ENCODE measurements at places on chromosomes 4 and X.

- DNase-seq: no peak
Measured at GRCh38 chr4:1003271-1004070, 8.0 kb upstream of the FGFRL1 start.

DNA sequence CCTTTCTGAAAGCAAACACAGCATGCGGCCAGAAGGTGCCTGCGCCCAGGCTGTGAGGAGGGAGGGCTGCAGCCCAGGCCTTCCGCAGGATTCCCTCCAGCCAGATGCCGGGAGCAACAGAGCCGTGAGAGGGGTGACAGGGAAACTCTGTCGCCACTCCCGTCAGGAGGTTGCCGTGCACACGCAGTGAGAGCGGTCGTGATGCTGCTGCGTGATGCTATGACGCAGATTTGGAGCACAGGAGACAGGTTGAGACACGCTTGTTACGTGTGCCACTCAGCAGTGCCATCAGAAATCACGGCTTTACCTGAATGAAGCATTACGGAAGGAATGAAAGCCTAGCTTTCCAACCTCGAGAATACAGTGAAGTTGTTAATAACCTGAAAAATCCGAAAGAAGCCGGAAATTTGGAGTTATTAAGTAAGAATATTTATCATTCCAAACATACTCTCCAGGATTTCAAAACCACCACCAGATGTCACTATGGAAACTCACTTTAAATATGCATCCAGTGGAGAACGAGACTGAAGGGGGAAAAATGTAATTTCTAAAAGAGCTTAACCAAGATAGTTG lies 54.4 kb downstream of the FAT1 start:
- no peak for DNase-seq

GRCh38 chr4:143701365-143701764 lies 890 bp upstream of the FREM3 start:
- DNase-seq: no peak

DNA sequence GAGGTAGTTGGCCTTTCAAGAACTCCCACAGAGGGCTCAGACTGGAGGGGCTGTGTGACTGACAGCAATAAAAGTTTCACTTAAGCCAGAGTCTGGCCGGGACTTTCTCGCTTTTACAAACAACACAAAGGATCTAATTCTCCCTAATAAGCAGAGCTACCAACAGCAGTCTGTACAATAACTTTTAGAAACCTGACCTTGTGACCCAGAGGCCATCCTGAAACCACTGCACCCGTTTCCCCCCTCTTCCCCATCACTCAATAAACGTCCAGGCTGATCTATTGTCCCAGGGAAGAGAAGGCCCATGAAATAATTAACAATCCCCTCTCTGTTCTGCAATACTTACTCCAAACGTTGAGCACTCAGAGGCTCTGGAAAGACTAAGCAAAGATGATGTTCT lies 442.4 kb downstream of the ZIC3 start:
- DNase-seq: no peak

DNA sequence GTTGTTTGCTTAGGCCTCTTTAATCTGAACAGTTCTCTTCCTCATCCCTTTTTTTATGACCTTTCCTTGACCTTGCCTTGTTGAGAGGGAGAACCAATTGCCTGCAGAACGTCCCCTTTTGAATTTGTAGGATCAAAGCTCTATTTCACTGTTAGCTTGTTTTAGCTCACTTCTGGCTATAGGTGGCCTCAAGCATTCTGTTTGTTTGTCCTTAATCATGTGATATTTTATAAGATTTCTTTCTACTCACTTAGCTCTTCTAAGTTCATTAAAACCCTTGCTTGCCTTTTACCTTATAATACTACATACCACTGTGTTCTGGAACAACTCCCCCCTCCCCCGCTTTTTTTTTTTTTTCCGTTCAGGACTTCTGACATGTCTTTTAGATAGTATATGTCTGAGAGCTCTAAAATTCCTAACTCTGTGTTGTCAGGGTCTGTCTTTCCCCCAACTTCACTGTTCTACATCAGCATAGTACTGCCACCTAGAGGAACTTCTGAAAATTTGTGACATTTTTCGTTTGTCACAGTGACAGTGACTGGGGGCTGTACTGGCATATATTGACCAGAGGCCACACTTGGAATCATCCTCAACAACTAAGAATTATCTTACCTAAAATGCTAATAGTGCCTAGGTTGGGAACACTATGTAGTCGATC lies 128.5 kb downstream of the LARP7 start:
- peak; percentile 28 for DNase-seq

GRCh38 chr4:53586121-53586816 lies 5.0 kb downstream of the LNX1 start:
- DNase-seq: no peak

- DNase-seq: no peak
Measured at GRCh38 chr4:139858436-139859205, 193.0 kb downstream of the MGST2 start.

DNA sequence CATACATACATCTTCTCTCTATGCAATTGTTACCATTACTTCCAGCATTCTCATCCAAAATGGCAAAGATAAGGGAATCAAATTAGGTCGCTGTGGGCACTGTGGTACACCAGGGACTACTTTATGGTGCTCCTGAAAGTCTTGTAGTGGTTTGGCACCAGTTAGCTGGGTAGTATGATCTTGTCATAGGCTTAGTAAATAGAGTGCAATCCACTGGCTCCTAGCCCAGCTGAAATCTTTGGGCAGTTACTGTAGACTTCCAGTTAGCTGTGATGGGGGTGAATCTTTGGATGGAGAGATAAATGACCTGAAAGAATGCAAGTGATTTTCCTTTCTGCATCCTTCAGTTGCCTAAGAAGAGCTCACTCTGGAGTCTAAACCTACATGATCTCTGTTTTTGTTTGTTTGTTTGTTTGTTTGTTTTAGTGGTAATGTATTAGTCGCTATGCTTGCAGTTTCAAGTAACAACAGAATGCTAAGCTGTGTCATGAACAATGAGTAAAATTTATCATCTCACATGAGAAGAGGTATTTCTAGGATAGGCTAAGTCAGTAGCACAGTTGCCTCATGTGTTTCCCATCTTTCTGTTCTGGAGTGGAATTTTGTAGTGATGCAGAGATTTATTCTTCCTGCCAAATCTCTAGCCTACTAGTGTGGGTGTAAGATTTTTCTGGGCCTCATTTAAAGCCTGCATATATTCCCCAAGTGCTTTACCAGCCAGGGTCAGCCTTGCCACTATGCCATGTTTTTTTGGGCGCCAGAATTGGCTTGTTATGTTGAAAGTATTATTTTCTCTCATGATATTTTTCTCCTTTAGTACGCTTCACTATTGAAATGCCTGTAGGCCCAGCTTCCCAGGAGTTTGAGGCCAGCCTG lies 24.2 kb downstream of the HERC3 start:
- no peak for DNase-seq

- no peak for DNase-seq
Measured at GRCh38 chrX:152735860-152736511, 2.4 kb downstream of the MAGEA12 start.

GRCh38 chr4:129641179-129641578 lies 545.2 kb downstream of the C4orf33 start:
- DNase-seq: no peak

DNA sequence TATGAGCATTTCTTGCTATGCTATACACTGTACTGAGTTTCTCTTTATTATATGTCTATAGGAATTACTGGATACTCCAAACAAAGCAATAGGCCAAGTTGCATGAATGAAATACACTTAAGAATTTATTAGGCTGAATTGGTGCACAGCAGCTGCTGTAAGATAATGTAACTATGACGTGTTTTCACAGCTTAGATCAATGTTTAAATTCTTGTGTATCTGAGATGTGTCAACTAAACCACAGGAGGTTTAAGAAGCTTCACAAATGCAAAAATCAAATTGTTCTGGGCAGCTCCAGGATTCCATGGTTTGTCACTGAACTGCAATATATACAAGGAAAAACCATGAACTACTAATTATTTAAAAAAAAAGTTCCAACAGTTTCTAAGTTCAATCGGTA lies 156.7 kb downstream of the MAPK10 start:
- no peak for DNase-seq

DNA sequence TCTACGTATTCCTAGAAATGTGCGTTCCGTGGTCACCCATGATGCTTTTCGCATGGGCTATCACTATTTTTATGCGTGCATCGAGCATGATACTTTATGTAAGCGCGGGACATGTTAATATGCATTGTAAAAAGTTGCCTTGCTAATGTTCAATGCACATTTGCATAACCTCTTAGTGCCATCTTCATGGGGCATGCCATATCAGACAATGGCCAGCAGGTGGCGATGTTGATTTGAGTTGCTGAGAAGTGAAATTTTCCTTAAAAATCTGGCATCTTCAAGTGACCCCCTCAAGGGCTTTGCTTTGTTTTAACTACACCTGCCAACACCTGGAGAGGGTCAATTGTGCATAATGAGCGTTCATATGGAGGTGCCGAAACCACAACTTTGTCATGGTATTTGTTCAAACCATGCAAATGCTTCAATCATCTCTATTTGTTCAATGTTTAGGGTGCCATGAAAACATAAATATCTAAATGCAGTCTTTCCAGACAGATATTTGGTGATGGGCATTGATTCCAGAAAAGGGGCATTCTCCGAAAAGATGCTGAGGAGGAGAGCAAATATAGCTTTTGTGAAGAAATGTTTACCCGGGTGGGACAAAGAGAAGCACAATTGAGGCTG lies 833.9 kb upstream of the PRKX start:
- no peak for DNase-seq

GRCh38 chr4:52157641-52158316 lies 106.7 kb downstream of the SPATA18 start:
- DNase-seq: no peak

GRCh38 chrX:130857207-130857606 lies 45.8 kb downstream of the ENOX2 start:
- no peak for DNase-seq

GRCh38 chr4:122000849-122001248 lies 49.0 kb upstream of the TRPC3 start:
- DNase-seq: no peak

DNA sequence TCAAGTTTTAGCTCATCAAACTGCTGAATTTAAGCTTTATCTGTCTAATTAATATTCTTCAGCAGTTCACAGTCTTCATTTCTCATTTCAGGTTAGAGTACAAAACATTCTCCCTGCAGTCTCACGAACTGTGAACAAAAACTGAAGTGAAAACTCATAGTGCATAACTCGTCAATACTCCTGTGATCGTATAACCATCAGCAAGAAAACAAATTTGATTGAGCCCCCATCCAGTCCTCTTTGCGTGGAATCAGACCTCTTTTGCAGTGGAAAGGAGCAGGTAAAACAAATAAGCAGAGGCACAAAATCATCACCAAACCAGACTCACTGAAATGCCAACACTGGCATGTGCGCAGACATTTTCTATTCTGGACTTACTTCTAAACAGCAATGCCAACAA lies 12.7 kb downstream of the ADAM29 start:
- DNase-seq: no peak

All from HuH-7.5 (cell line).